Renal cortical epithelial cell (primary cell): ENCODE measurements at places on chromosomes 2 and 18.

- DNase-seq: no peak
Measured at GRCh38 chr2:150209746-150210145, 277.7 kb downstream of the RND3 start.

DNA sequence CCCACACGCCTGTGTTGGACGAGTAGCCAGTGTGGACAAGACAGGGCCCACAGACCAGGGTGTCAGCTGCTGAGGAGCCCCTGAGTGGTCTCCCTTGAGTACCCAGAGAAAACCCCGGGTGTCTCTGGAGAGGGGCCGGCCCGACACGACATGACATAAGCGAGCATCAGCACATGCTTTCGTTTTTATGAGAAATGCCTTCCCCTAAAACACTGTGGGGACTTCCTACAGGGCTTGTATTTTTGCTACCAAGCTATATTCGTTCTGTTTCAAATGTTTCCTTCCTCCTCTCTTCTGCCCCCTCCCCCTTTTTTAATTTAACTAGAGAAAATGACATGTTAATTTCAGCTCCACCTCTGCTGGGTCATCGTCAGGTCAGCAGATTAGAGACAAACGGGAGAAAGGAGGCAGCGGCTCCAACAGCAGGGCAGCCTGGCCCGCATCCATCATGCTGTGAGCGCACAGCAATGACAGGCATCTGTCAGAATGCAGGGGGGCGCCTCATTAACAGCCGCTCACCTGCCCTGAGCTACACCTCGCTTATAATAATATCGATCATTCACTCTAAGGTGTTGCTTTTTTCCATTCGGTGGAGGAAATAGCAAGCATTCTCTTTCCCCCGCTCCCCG lies 286.2 kb downstream of the ZNF516 start:
- DNase-seq: no peak

GRCh38 chr2:235444101-235444597 lies 49.7 kb upstream of the AGAP1 start:
- DNase-seq: peak; percentile 55

DNA sequence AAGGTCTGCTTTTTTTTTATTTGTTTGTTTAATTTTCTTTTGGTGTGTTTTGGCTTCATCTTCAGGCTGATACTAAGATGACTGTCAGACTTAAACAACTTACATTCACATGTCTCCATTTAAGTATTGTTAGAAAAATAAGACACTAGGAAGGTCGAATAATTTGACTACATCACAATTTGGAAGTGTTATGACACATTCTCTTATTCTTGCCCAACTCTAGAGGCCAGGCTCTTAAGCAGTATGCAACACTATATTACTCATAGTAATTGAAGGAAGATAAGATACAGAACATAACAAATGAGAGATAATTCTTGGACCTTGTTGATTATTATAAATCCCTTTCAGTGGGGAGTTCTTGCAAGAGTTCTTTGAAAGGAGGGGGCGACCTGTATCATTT lies 295.3 kb upstream of the COL3A1 start:
- peak; percentile 18 for DNase-seq

DNA sequence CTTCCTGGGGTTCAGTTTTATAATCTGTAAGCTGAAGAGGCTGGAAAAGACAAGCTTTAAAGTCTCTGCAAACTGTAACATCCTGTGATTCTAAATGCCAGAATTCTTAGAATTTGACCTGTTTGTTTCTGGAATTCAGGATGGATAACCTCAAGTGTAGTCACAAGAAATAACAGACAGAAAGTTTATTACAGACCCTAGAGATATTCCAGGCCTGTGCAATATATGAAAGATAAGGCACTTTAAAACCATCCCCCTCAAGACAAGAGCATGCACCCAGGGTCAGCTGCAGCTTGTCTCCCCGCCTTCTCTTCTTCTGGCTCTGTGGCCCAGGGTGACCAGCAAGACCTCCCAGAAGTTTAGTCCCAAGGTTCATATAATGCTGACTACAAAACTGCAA lies 298.7 kb upstream of the ACVR2A start:
- DNase-seq: no peak

GRCh38 chr18:12338382-12338781 lies 30.3 kb downstream of the TUBB6 start:
- DNase-seq: no peak

DNA sequence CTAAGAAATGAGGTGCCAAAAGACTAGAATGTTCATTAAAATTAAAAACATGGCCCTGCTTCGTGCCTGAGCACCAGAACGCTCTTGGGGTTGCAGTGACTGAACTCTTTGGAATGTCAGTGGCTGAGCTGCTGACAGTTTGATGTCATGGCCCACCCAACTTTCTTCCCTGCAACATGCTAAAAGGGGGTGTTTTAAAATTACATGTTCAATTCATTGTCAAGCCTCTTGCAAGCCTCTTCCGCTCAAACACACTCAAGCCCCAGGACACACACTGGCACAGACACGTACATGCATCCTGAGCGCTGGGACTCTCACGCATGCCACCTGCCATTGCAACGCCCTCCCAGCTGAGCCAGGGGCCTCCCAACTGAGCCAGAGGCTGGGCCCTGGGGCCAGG lies 12.6 kb downstream of the RUFY4 start:
- DNase-seq: peak; percentile 22

DNA sequence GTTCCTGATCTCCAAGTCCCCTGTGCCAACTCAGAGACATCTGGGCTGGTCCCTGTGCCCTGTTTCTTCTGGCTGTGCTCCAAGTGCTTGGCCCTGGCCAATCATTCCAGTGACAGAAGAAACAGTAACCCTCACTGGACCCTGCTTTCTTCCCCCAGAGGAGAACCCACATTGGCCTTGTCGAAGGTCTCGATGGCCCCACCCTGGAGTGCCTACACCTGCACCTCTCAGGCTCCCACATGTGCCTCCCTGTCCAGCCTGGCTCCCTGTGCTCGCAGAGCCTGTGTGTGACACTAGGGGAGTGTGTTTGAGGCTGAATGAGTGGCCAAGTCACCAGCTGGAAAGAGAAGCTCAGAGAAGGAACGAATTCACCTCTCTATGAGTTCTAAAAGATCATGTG lies 5.9 kb upstream of the MAL start:
- no peak for DNase-seq

DNA sequence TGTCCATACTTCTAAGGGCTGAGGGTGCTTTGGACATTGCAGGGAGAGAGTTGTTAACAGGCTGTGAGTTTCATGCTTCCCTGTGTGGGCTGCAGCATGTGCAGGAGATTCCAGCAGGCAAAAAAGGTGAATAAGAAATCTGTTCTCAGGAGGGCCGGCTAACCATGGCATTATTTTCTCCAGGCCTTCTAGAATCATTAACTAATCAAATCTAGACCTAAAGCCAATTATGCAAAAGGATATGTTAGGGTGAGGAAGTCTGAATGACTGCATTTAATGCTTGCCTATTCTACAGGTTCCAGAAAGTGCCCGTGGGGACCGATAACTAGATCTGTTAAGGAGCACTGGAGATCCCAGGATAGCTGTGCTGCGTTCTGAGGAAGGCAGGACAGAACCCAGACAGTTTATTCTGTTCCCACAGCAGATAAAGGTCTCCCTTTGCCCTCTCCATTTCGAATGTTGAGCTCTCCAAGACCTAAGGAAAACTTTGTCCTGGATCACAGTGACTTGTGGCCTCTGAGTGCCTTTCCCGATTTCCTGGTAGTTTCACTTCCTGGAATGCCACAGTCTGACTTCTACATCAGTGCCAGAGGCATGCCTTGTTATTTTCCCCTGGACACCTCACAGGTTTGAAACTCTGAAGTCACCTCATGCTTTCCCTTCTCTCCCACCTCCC lies 50.0 kb upstream of the ZFP36L2 start:
- DNase-seq: peak; percentile 93

GRCh38 chr18:4207383-4207985 lies 247.6 kb downstream of the DLGAP1 start:
- DNase-seq: no peak

- DNase-seq: peak; percentile 77
Measured at GRCh38 chr2:197908990-197909776, 104.8 kb downstream of the PLCL1 start.

DNA sequence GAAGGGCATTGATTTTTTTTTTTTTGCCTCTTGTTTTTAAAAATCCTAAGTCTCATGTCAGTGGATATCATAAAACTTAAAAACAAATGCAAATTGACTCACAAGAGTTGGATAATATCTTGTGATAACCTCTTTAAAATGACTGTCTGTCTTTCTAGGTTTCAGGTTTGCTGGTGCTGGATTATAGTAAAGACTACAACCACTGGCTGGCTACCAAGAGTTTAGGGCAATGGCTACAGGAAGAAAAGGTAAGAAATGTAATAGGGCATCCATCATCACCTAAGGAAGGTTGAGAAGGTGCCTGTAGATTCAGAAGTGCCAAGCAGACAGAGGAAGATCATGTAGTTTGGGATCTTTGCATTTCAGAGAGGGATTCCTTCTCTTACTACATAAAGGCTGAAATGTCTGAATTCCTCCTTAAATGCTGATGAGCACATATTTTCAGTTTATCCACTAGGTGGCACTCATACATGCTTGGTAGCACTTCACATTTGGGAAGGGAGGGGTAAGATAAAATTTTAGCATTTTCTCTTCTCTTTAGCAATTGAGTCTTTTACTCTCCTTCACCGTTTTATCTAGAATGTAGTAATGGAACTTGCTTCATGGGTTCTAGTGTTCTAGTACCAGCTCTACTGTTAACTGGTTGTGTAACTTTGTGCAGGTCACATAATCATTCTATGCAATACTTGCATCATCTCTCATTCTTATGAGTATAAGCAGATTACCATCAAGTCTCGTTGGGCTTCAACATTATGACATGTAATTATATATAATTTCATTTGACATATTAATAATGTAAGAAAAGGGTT lies 21.1 kb downstream of the CPS1 start:
- DNase-seq: peak; percentile 71

DNA sequence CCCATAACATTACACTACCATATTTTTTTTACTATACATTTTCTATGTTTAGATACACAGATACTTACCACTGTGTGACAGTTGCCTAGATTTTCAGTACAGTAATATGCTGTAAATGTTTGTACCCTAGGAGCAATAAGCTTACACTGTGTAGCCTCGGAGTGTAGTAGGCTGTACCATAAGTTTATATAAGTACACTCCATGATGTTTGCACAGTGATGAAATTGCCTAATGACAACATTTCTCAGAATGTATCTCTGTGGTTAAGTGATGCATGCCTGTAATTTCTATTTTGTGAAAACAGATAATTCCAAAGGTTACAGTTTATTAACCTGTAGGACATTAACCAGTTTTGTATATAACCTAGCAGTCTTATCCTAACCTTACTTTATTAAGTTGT lies 128.1 kb upstream of the RBMS1 start:
- DNase-seq: no peak

- peak; percentile 49 for DNase-seq
Measured at GRCh38 chr2:11829324-11829946, 83.0 kb downstream of the LPIN1 start.

- no peak for DNase-seq
Measured at GRCh38 chr2:167880415-167880814, 367.0 kb downstream of the STK39 start.

GRCh38 chr2:74191596-74192380 lies 6.6 kb upstream of the MTHFD2 start:
- no peak for DNase-seq

DNA sequence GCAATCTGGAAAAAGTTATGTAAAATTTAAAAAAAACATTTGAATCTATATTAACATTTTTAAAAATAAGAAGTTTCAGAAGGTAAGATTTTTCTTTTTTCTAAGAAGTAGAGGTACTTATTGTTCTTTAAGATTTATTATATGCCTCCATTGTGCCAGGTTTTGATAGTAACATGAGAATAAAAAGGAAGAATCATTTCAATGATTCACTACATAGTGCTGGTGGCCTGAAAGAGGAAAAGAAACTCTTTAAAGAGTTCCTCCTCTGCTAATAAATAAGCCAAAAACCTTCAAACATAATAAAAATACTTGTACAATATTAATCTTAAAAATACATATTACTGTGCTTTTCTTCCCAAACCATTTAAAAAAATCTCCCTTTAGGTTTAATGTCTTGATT lies 69.0 kb downstream of the ANKRD44 start:
- no peak for DNase-seq

GRCh38 chr18:6482198-6482977 lies 67.7 kb upstream of the L3MBTL4 start:
- peak; percentile 44 for DNase-seq

GRCh38 chr2:71282493-71282892 lies 49.1 kb upstream of the ZNF638 start:
- no peak for DNase-seq

GRCh38 chr2:169091761-169092519 lies 22.6 kb downstream of the DHRS9 start:
- peak; percentile 99 for DNase-seq

- peak; percentile 97 for DNase-seq
Measured at GRCh38 chr2:28894470-28895188, at the start of gene WDR43. Gene WDR43, plus strand, starts transcription at chr2:28894667. Its CDS starts 32 bp downstream, at chr2:28894699.

GRCh38 chr2:110860630-110861029 lies 128.3 kb downstream of the ACOXL start:
- DNase-seq: no peak

GRCh38 chr2:208077276-208077675 lies 47.0 kb downstream of the CRYGD start:
- DNase-seq: no peak

- peak; percentile 28 for DNase-seq
Measured at GRCh38 chr18:58118536-58118935, 74.5 kb downstream of the NEDD4L start.

- DNase-seq: peak; percentile 69
Measured at GRCh38 chr2:42881732-42882131, 89.3 kb upstream of the HAAO start.

DNA sequence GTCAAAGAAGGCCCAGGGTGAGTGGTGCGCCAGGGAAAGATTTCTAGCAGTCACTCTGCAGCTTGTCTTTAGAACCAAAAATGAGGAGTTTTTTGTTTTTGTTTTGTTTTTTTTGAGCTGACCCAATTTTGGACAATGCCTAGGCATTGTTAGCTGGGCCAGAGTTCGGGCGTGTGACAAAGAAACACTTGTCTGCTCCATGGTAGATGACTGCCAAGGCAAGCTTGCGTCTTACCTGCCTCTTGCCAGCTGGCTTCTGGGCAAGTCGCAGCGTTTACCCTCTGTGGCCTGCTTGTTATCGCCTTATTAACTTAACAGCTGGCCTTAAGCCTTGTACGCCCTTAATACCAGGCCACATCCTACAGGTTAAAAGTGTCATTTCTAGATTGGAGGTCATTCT lies 114.3 kb downstream of the GALNT1 start:
- DNase-seq: no peak

DNA sequence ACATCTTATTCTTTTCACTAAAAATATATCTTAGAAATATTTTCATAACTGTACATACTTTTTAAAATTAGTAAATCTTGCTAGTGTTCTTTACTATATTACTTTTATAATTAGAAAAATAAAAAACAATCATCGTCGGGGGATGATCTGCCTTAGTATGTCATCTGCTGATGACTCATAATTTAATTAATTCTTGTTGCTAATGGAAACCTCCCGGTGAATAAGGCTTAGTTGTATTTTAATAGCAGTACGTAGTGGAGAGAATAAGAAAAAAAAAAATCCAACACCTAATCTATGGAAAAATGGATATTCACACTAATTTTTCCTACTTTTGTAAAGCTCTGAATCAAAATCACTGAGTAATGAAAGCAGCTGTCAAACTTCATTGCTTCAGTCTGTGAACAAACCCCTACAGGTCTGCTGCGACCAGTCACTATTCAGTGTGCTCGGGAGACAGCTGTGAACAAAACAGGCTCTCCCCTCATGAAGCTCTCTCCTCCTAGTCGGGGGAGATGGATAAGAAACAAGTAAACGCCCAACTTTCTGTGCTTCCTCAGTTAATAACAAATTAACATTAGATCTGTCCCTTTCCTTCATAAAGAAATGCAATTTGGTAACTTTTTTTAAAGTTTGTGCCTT lies 97.4 kb upstream of the UPP2 start:
- DNase-seq: peak; percentile 68

- no peak for DNase-seq
Measured at GRCh38 chr2:234469972-234470371, 26.9 kb downstream of the ARL4C start.

- DNase-seq: no peak
Measured at GRCh38 chr2:85355073-85355410, 473 bp downstream of the ELMOD3 start.
